ENCODE measurements at places on chromosomes 13 and 19. TPM values are rescaled to one million over a fixed set of nuclear protein-coding genes. Genes with fewer than 3 reads are reported as not detected.

LGI4 gene
- total RNA-seq = not detected

CGB5 gene
- total RNA-seq = not detected

ZBTB32 gene
- not detected for total RNA-seq

PNMA8C gene
- total RNA-seq = not detected

OR7E24 gene
- not detected for total RNA-seq

CEACAM7 gene
- total RNA-seq = not detected

ERICH6B gene
- total RNA-seq = not detected

PLK5 gene
- 0.22 TPM for total RNA-seq

ZFP36 gene
- 83.7 TPM for total RNA-seq

RPS19 gene
- total RNA-seq = 3,357 TPM

LIG1 gene
- 14.6 TPM for total RNA-seq

TTYH1 gene
- total RNA-seq = not detected

SLC10A2 gene
- not detected for total RNA-seq

MBD3L2 gene
- total RNA-seq = not detected

TMEM150B gene
- not detected for total RNA-seq

KIR2DL3 gene
- total RNA-seq = not detected

DNA sequence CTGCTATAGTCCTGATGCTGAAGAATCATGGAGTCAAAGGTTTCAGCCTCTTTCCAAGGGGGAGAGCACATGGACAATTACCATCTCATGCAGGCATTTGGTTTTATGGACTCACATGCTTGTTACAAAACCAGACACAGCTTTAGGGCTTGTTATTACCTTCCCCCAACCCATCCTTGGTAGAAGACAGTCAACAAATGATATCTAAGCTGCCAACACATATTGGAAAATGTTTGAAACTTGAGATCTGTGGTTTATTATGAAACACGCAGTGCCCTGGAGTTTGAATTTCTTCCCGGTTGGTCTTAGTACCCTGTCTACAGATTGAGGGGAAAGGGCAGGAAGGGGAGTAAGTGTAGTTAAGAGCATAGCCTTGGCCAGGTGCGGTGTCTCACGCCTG is 12.5 kb upstream of the CYP2A6 start:
- DNase-seq = peak; percentile 75

DNA sequence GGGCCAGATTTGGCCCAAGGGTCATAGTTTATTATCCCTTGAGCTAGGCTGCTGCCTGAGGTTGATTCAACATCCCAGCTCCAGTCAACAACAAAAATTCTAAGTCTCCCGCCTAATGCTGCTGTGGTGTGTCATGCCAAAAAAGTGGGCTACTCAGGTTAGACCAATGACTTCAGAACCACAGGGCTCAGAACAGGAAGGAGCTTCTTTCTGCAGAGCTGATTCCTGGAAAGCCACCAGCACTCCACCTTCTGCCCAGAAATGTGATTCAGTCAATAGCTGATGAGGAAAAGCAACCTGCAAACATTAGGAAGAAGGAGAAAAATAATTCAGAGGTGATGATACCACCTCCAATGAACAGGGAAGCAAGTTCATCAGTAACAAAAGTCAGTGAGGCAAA is 56.1 kb upstream of the SERPINE3 start:
- DNase-seq = no peak

DNA sequence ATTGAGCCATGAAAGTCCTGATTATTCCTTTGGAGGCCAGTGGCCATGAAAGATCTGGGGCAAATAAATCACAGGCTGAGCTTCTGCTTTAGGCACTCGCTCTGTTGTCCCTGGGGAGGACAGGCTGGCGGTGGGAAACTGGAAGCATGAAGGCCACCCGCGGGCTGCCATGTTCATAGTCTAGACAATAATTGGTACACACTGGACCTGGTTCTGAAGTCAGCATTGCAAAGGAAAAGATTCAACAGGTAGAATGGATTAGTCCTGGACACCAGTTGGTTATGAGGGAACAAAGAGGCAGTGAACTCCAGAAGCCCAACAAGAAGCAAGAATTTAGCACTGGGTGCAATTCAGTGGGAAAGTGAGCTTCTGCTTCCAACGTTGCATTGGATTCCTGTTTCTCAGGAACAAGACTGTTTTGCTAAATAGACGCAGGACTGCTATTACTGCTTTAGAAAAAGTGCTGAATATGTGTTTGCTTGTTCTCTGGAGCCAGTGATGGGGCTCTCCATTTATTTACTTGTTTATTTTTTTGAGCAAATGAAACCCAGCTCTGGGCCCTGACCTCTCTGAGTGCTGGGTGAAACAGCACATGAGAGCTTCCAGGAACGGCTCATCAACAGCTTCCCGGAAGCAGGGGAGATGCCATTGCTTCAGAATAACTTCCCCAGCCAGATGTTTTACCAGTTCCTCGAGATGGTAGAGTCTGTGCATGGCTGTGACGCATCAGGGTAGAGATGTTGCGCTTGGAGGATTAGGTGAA is 336.4 kb downstream of the ZNF536 start:
- no peak for DNase-seq

DNA sequence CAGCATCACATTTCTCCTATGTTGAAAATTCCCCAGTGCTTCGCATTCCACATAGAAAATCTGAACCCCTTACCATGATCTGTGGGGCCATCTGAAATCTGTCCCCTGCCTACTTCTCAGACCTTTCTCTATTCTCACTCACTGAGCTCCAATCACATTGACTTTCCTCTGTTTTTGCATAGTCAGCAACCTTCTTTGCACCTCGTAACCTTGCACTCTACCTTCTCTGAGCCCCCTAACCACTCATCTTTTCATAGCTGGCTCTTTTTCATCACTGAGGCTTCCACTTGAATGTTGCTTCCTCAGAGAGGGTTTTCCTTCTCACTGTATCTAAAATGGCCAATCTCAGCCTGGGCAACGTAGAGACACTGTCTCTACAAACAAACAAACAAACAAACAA is 286.3 kb downstream of the GPC5 start:
- no peak for DNase-seq

DNA sequence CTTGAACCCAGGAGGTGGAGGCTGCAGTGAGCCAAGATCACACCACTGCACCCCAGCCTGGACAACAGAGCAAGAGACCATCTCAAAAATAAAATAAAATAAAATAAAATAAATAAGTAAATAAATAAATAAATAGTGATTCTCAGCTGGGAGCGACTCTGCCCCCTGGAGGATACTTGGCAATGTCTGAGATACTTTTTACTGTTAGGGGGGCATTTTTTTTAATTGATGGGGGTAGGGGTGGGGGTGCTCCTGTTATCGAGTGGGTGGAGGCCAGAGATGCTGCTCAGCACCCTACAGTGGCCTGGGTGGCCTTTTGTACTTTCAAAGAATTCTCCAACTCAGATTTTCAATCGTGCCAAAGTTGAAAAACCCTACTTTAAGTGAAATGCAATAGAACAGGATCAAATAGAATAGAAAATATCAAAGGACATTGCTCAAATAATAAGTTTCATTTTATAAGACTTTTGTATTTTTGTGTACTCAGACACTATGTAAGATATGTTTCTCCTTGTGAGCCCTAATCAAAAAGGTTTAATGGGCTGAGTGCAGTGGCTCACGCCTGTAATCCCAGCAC is 7.1 kb upstream of the CLPP start:
- no peak for DNase-seq

- no peak for DNase-seq
Measured at GRCh38 chr13:21385710-21386109, 73.4 kb downstream of the ZDHHC20 start.

GRCh38 chr19:53333066-53333462 is 485 bp upstream of the ZNF845 start:
- DNase-seq = no peak

- peak; percentile 25 for DNase-seq
Measured at GRCh38 chr13:73212482-73212881, 153.7 kb downstream of the KLF5 start.

- peak; percentile 81 for DNase-seq
Measured at GRCh38 chr13:39836038-39836437, 180.6 kb downstream of the COG6 start.

DNA sequence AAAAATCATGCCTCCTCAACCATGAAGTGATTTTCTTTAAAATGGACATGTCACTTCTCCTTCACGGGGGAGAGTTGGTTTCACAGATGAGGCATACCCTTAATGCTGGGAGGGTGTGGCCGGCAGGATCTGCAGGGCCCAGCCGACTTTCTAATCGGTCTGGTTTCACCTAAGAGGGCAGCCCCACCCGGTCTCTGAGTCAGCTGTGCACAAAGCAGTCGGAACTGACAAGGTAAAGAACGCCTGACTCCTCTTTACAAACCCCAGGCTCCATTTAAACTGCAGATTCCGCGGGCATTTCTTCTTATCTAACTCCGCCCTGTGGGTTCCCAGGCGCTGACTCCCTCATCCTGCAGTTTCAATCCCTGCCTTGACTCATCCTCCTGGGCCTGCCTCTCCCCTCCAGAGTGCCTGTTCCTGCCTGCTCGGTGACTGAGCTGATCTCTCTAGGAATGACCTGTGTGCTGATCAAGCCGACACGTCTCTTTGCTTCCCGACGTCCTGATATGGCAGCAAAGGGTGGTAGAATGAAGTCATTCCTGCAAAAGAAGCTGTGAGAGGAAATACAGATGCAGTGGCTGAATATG is 63.4 kb downstream of the EFNB2 start:
- peak; percentile 94 for DNase-seq

- DNase-seq = no peak
Measured at GRCh38 chr13:23203516-23203915, 22.7 kb downstream of the SGCG start.

DNA sequence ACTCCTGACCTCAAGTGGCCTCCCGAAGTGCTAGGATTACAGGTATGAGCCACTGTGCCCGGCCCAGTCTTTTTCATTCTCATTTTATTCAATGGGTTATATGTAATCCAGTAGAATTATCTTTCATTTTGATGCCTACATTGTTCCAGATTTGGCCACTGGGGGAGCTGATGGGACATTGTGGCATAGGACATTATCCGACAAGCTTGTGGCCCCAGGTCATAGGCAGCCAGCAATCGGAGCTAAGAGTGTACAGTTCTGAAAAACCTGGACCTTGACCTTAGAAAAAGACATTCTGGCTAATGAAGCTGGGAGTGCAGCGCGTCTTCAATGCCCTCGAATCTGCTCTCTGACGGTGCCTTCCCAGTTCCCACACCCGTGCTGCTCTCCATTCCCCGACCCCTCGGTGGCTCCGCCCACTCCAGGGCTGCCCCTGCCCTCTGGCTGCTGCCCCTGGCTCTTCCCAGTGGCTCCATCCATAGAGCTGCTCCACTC is 108.7 kb downstream of the TEX29 start:
- peak; percentile 61 for DNase-seq

- no peak for DNase-seq
Measured at GRCh38 chr19:46404753-46405468, 8.5 kb downstream of the CCDC8 start.

DNA sequence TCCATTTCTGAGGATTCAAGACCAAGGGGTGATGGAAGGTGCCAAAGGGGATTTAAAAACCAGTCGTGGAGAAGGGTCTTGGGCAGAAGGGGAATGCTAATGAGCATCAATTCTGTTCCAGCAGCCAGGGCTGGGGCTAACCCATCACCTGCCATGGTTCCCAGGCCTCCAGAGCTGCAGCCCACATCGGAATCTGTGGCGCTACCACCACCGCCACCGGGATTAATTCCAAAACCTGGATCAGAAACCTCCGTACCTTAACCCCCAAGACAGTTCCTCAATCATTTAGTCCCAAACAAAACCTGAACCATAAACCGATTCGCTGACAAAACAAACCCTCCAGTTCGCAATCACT is 583 bp downstream of the ZNF615 start:
- DNase-seq = no peak

GRCh38 chr19:55677572-55678028 is 2.6 kb downstream of the EPN1 start:
- DNase-seq = no peak

GRCh38 chr13:114024603-114025404 is 50.9 kb upstream of the C13orf46 start:
- no peak for DNase-seq

DNA sequence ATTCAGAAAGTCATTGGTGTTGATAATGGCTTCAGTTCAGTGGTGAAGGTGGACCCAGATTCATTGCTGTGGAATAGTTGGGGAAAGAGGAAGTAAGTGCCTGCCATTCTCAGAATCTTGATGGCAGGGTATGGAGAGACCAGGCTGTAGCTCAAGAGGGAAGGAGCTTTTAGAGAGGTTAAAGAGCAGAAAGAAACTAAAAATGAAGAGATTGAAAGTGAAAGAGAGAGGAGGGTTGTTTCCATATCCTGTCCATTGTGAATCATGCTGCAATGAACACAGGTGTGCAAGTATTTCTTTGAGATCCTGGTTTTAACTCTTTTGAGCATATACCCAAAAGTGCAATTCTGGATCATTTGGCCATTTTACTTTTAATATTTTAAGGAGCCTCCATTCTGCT is 12.5 kb downstream of the GJB6 start:
- DNase-seq = no peak

- no peak for DNase-seq
Measured at GRCh38 chr19:50427997-50428425, 4.7 kb upstream of the MYBPC2 start.

DNA sequence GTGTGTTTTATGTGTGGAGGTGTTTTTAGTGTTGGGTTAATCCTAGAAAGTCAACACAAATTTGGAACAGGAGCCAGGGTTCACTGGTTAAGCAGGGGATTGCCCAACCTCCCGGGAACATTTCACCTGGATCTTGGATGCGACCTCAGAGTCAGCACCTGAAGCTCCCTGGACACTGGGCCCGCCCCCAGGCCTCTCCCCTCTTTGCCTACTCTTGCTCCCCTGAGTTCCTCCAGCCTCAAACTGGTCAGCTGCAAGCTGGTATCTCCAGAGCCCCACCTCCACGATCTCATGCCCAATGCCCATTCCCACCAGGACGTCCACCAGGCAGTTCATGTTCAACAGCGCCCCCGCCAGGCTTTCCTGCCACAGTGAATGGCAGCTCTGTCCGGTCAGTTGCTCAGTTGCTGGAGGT is 9.7 kb downstream of the HSD17B14 start:
- DNase-seq = peak; percentile 58

DNA sequence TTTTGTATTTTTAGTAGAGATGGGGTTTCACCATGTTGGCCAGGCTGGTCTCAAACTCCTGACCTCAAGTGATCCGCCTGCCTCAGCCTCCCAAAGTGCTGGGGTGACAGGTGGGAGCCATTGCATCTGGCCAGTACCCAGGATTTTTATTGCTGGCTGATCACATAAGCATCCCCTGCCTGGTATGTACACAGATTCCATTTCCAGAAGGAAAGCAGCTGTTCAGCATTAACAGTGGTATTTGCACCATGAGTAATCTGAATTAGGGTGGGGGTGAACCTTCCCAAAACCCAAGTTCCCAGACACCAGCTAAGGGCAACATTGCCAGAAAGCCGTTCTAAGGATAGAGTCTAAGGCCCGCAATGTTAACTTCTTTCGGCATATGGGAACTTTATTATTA is 7.3 kb downstream of the ZNF555 start:
- no peak for DNase-seq

- DNase-seq = no peak
Measured at GRCh38 chr13:113882716-113883115, 18.8 kb upstream of the GAS6 start.

GRCh38 chr13:20418953-20419352 is 106.7 kb downstream of the CRYL1 start:
- DNase-seq = no peak

- no peak for DNase-seq
Measured at GRCh38 chr13:29361716-29362115, 233.8 kb downstream of the SLC7A1 start.
